ENCODE measurements at places on chromosomes 2 and 18.
A peak's percentile ranks its signal among the peaks of the same experiment; 100 is the strongest.

DNA sequence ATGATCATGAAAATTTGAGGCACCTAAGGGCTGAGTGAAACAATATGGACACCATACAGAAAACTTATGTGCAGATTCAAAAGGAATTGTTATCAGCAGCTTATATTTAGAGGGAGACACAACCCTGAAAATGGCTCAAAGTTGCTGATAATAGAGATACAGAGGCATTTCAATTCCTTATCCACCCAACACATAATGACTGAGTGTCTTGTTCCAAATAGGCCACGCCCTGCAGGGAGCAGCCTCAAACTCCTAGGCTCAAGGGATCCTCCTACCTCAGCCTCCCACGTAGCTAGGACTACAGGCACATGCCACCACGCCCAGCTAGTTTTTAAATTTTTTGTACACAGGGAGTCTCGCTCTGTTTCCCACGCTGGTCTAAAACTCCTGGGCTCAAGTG, 79.0 kb downstream of the LBH start:
- no peak for DNase-seq

GRCh38 chr18:39994498-39994897, 1960.5 kb upstream of the PIK3C3 start:
- DNase-seq: no peak

DNA sequence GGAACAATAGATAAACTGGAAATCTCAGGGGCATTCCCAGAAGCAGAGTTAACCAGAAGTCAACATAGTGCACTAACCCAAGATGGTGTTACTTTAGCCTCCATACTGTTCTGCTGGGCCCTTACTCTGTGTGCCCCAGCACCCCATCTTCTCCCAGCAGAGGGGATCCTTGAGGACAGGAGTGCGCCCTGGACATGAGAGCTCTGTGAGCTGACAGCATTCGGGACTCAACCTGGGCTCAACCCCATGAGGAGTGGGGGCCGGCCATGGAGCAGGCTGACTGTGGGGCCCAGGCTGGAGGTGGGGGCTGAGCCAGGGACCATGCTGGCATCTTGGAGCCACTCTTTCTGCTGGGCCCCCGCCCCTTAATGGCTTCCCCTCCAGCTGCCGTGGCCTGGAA, 156.3 kb upstream of the HS6ST1 start:
- no peak for DNase-seq

GRCh38 chr18:41870817-41871216, 84.2 kb upstream of the PIK3C3 start:
- DNase-seq: no peak

DNA sequence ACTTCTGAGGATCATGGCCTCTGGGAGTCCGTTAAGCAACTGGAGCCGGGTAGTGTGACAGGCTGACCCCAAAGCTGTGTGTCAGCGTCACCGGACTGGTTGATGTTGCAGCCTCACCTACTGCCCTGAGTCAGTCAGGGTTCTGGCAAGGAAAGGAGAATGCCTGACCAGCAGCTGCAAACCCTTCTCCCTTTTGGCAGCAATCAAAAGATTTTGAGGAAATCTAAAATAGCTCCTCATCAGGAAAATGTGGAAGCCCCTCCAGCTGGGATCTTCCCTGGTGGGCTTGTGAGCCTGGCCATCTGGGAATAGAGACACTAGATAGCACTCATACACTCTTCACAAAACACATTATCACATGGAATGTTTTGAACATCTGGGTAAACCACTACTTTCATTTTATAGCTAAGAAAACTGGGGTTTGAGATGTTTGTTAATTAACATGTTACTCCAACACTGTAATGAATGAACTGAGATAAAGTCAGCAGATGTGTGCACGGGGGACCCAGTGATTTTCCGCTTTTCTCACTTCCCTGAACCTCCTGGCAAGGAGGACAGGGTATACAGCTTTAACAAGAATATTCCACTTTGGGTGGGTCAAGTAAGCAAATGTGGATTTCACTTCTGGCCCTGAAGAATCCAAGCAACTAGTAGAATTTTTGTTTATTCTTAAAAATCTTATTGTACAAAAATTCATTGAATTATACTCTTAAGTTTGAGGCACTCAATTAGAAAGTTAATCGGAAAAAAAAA, 24.7 kb downstream of the CLUL1 start:
- DNase-seq: no peak

DNA sequence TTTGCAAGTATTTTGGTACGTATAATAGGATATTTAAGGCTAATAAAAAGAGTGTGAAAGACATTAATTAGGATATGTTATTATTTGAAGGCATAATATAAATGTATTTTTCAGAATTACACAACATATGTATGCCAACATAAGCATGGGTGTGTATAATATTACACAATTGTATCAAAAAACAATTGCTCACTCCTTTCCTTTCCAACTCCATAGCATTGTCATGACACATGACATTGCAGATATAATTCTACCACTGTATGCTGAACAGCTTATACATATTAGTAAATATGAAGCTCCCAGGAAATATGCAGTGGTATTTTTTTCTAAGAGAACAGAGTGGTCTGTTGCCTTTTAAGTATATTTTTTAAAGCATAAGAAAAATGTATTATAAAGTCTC, 593.1 kb downstream of the TMX3 start:
- no peak for DNase-seq

DNA sequence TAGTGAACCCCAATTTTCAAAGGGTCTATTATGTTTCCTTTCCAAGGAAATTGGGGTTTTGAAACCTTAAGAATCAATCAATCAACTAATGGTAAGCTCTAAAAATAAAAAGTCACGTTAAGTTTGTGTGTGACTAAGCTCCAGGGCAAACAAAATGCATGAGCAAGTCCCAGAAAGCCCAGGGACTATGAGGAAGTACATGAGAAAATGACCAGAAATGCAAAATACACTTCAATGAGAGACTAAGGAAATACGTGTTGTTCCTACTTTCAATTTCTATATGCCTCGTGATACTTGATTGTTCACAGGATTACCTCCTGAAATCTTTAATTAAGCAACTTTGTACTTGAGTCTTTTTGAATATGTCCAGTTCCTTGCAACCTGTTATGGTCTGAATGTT, 684.4 kb upstream of the SYT4 start:
- DNase-seq: peak; percentile 3

GRCh38 chr2:172084645-172085459, 455 bp upstream of the DLX1 start:
- peak; percentile 85 for DNase-seq

- DNase-seq: no peak
Measured at GRCh38 chr18:2441544-2441943, 129.8 kb downstream of the METTL4 start.

- no peak for DNase-seq
Measured at GRCh38 chr2:198545411-198545810, 741.0 kb downstream of the PLCL1 start.

GRCh38 chr2:120398051-120398995, 52.4 kb downstream of the INHBB start:
- no peak for DNase-seq

DNA sequence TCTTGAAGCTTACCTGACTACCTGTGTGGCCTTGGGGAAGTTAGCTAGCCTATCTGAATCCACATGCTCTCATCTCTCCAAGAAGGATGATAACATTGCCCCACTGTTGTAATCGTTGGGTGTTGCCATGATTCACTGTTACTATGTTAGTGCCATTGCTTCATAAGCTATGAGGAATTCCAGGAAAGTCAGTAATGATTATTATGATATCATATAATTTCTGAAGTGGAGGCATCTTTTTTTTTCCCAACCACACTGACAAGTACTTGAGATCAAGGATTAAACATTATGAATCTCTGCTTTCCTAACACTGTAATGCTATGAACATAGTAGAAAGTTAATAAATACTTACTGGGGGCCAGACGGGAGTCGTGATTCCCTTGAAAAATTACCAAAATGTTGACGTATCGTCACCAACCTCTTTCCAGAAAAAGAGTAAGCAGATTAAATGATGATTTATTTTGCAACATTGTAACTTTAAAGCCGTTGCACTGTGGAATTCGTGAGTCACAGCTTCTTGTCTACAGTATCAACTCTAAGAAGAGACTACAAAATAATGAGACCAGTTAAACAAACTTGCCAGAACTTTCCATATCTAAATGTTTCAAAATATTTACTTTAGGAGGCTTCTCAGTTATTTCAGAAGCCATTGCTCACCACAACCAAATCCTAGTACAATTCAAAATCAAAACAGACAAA, 459.9 kb downstream of the PIK3C3 start:
- DNase-seq: no peak

DNA sequence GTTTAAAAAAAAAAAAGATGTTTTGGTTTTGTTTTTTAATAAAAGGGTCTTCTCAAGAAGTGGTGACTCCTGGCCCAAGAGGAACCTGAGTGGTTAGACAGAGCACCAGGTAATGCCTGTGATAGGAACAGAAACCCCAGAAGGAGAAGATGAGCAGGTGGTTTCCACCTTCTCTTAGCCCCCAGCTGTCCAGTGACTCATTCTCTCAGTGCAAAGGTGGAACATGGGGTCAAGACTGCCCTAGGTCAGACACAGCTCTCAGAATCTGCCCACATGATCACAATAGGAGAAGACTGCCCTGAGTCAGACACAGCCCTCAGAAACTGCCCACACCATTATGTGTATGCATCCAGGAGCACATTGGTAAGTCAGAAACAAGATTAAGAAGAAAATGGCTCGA, 61.8 kb downstream of the TBC1D8 start:
- peak; percentile 14 for DNase-seq

DNA sequence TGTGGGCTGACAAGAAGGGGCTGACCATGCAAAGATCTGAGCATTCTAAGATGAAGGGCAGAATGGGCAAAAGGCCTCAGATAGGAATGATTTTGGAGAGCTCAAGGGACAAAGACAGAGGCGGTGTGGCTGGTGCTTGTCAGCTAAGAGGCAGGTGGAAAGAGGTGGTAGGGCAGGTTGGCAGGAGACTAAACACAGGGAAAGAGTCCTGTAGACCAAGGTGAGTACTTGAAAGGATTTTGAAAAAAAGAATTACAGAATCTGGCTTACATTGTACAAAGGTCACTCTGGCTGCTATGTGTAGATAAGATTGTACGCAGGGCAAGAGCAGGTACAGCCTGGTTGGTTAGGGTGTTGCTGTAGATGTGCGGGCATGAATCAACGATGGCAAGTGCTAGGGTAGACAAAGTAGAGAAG, 50.6 kb downstream of the STK39 start:
- DNase-seq: no peak

DNA sequence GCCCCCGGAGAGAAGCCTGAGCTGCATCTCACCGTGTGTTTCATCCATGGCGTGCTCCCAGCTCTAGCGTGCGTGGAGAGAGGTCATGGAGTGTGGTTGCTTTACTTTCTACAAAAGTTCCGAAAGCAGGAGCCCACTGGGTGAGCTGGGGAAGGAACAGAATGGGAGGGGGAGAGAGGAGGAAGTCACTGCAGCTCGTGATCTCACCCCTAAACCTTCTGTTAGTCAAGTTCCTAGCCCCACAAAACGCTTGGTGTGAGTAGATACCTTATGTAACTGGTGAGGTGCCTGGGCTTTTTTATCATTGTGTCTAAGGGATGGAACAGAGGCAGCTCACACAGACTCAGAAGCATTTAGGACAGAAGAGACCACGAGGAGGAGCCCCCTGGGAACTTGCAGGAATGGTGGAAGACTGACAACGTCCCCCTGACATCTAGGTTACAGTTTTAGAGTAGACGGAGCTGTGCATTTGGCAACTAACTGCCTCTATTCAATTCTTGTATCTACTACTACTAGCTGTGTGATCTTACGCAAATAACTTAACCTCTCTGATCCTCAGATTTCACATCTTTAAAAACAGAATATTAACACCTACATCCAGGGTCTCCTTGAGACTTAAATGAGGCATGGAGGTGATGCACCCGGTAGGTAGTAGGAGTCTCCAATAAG, 123.3 kb downstream of the ARL4C start:
- no peak for DNase-seq

DNA sequence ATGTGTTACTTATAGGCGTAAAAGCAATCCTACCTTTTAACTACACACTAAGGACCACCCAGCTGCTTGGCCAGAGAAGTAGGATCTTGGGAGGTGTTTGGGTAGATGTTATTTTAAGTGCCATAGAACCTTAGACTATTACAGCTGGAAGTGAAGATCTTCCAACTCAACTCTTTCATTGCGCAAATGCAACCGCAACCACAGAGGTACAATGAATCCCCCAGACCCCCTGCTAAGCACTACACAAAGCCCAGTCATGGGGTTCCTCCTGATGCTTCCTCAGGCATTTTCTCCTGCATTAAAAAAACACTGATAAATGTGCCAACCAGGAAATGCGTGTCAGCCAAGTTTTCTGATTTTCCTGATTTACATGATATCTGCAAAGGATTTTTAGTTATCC, 246.0 kb downstream of the LRRTM1 start:
- DNase-seq: no peak

GRCh38 chr2:48691935-48692691, 63.4 kb downstream of the LHCGR start:
- no peak for DNase-seq

DNA sequence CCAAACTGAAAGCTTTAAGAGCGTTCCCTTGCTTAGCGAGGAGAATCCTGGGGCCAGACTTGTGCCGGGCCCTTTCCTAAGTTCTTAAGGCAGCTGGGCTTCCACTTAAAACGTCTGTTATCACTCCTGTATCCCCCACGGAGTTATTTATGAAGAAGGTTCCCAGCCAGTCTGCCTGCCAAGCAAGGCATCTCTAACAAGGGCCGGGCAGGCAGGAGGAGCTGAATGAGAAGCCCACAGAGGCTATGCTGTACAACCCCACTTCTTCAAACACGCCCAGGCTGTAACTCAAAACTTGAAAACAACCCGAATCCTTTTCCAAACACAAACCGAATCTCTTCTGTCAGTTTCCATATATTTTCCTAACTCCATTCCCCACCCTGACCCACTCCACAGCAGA, 39.0 kb upstream of the ZFP36L2 start:
- no peak for DNase-seq

- DNase-seq: no peak
Measured at GRCh38 chr2:241399941-241400922, 44.1 kb downstream of the FARP2 start.

DNA sequence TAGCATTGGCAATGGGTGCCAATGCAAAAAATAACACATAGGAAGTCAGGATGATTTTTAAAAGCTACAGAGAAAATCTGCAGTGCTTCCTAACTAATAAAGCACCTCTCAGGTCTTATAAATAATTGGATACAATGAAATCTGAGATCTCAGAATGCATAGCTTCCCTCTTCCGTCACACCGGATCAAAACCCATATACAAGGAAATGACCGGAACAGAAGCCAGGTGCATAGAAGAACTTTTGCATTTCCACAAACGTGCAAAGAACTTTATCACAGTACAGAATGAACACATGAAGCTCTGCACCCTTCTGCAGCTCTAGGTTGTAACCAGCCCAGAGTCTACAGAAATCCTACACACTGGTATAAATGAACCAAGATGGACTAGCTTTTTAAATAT, 145.4 kb downstream of the TCF4 start:
- no peak for DNase-seq

DNA sequence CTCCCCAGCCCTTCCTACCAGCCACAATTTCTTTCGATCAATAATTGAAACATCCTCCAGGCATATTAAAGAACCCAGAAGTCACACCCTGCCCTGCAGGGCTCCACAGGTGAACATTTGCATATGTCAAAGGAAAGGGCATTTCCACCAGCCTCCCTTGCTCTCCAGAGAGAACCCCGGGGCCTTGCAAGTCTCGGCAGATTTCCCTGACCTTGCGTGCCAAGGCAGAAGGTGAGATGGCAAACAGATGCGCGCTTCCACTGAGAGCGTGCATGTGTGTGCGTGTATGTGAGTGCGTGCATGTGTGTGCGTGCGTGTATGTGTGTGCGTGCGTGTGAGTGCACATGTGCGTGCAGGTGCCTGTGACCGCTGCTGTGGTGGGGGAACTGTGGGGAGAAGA, 120.3 kb downstream of the INO80D start:
- DNase-seq: no peak

Data from inflammatory macrophage treated with lipopolysaccharide for 1 hour (primary cell).